ENCODE measurements at places on chromosomes 1 and 21. TPM values are rescaled to one million over a fixed set of nuclear protein-coding genes. Genes with fewer than 3 reads are reported as not detected.

- H3K4me1 ChIP-seq, result peaks cover 5% of the 10 kb centered on the region
- DNase-seq, result no peak
- H3K27me3 ChIP-seq, result peaks cover 4% of the 10 kb centered on the region
- no peaks in the 10 kb centered on the region for H3K36me3 ChIP-seq
Observed at GRCh38 chr1:161032409-161032808, 6.4 kb downstream of the TSTD1 start.

DNA sequence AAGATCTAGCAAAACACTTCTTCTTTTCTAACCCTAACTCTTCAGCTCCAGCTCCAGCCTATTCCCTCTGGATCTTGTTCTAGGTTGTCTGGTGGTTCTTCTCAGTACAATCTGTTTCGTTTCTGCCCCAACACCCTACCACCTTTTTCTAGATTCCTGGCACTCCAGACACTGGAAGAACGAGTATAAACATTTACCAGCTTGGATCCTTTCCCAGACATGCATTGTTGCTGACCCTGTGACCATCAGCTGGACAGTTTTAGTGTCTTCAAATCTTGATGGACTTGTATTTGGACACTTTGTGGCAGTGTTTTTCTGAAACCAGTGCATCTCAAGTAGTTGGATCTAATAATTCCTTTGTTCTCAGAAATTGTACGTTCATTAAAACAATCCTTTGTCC lies 30.6 kb upstream of the CACNA1E start:
- peaks cover 7% of the 10 kb centered on the region for H3K4me1 ChIP-seq
- no peaks in the 10 kb centered on the region for H3K36me3 ChIP-seq
- H3K27me3 ChIP-seq, result no peaks in the 10 kb centered on the region
- no peak for DNase-seq

C1QA gene
- not detected for total RNA-seq

GJC2 gene
- total RNA-seq, result 0.65 TPM

TMEM269 gene
- 0.91 TPM for total RNA-seq

TRIM45 gene
- 16.6 TPM for total RNA-seq

- no peak overlapping the region for H3K4me3 ChIP-seq
- H3K27ac ChIP-seq, result peak overlapping the region; percentile 71
- no peaks in the 10 kb centered on the region for H3K36me3 ChIP-seq
- no peaks in the 10 kb centered on the region for H3K27me3 ChIP-seq
- H3K4me1 ChIP-seq, result peaks cover 22% of the 10 kb centered on the region
Observed at GRCh38 chr1:234559902-234560676, 49.9 kb downstream of the IRF2BP2 start.

DNA sequence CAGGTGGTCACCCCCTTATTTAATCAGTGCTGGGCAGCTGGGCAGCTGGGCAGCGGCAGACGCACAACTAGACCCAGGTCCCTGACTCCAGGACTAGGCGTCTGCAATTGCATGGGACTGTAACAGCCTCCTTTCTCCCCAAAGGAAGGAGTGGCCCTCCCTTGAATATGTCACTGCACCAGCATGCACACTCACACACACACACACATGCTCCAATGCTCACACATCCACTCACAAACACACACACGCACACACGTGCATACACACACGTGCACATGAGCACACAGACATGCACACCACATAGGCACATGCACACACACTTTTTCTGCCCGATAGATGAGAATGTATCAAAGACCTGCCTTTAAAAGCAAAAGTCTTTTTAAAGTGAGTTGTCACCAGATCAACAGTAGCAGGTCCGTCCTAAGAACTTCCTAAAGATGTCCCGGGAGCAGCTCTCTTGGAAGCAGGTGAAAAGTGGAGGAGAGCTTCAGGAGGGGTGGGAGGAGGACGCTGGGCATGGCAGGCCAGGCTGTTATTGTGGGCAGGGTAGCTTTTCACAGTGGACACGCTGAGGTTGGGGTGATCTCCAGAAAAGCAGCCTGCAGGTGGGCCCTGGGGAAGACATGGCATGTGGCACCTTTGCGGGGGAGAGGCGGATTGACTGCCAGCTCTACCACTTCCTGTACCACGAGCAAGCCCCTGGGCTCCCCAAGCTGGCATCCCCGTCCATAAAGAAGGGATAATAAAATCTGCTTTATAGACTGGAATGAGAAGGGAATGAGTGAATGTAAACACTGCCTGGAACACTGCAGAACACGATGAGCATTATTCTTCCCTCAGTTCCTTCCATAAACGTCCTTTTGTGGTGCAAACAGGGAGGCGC lies 1.7 kb downstream of the PDE9A start:
- no peak for DNase-seq
- no peak overlapping the region for H3K27ac ChIP-seq
- no peaks in the 10 kb centered on the region for H3K27me3 ChIP-seq
- H3K4me3 ChIP-seq, result peak overlapping the region; percentile 91

GRCh38 chr21:16533692-16534407 lies 804.1 kb downstream of the USP25 start:
- no peak overlapping the region for H3K4me3 ChIP-seq
- DNase-seq, result no peak
- H3K27me3 ChIP-seq, result no peaks in the 10 kb centered on the region
- peaks cover 5% of the 10 kb centered on the region for H3K4me1 ChIP-seq
- H3K27ac ChIP-seq, result no peak overlapping the region

PDC gene
- total RNA-seq, result not detected

DNA sequence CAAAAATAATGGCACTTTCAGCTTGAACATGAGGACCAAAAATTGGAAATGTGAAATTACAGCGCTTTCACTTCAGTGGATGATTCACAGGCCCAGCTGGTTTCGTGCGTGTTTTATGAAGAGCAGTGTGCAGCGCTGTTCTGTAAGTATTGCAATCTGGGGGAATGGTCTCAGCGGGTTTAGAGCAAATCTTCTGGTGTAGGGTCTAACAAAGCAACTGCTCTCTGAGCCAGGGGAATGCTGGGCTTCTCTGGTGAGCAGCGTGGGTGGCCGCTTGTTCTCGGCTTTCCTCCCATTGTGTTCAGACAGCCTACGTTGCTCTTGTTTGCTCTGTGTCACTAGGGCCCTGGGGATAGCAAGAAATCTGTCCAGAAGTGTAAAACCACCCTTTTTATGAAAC lies 42.4 kb upstream of the GADD45A start:
- no peak overlapping the region for H3K27ac ChIP-seq
- no peaks in the 10 kb centered on the region for H3K27me3 ChIP-seq
- H3K4me1 ChIP-seq, result peaks cover 9% of the 10 kb centered on the region

Data from neural crest cell (in vitro differentiated cells).